ENCODE measurements at places on chromosomes 4 and X.

GRCh38 chr4:121278811-121279368, 101.9 kb downstream of the QRFPR start:
- DNase-seq, result no peak

DNA sequence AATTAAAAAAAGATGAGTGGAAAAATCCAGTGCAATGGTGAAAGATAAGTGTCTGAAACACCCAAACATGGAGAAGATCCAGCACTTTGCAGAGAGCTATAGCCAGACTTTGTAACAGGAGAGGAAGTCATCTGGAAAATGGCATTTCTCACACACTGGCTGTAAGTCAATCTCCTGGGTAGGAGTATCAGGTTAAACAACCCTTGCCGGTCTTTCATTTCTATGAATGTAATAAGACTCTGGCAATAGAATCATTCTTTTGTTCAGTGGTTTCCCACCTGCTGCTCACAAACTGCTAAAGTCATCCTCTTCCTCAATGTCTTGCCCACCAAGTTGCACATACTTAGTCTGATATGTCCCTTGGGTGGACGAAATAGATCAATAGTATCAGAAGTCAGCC, 94.0 kb upstream of the ATP8A1 start:
- DNase-seq, result no peak

DNA sequence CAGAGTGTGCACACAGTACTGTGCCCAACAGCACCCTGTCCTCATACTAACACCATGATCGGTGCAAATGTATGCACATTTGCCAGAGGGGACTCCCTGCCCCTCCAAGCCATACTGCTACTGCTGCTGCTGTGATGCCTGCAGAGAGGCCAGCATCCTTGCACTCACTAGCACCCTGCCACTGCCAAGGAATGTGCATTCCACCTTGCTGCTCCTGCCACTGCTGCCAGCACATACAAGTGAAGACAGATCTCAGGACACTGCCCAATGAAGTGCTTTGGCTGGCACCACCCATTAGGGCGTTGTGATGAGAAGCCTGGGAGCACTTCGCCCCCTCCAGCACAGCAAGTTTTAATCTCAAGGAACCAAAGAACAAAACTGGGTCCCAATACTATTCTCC, 146.3 kb upstream of the DMD start:
- DNase-seq, result no peak

- no peak for DNase-seq
Observed at GRCh38 chr4:40264497-40264896, 67.7 kb downstream of the RHOH start.

DNA sequence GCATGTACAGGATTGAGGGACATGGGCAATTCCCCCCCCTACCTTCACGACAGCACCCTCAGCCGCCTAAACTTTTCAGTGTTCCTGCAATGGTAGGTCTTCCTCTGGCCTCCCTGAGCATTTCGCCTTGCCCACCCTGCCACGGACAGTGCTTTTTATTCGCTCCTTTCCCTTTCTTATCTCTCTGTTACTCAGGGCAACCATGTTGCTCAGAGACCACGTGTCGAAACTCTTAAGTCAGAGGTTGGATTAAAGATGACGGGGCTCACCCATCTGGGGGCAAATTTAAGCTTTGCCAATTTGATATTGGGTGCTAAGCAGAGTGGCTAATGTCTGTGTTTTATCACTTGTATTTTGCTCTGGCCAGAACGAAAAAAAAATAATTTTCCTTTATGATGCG, 20.4 kb downstream of the TENM3 start:
- no peak for DNase-seq

DNA sequence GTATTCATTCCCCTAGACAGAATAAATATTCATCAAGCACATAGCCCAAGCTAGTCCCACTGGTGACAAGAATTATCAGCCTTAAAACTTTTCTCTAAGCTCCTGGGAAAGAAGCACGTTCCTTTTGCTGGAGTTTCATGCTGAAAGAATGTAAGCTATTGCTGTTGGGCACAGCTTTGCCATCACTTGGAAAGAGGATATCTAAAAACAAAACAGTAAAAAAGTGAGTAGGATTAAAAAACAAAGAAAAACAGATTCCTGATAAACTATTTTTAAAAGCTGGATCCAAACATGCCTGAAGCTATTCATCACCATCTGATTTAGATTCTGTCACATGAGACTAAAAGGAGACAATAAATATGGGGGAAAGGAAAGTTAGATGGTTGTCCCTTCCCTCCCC, 176.8 kb downstream of the SCFD2 start:
- DNase-seq, result no peak

DNA sequence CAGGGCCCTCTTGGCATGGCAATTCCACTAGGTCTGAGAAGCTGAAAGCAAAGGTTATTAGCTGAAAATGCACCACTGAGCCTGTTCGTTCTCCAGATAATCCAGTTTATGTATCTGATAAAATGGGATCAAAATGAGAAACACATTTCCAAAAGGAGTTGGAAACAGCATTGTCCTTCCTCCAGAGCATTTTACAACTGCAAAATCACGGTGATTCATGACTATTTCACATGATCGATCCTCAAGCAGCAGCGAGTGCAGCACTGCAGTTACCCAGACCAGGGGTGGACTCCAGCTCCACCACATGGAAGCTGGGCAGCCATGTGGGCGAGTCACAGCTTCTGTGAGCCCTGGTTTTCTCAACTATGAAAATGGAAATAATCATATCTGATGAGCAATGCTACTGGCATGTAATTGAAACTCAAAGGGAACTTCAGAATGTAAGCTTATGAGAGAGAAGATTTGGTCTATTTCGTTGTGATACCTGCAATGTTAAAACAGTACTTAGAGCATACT, 78.7 kb upstream of the MSX1 start:
- DNase-seq, result no peak

GRCh38 chrX:74286950-74287740, 16.8 kb upstream of the ZCCHC13 start:
- DNase-seq, result no peak

DNA sequence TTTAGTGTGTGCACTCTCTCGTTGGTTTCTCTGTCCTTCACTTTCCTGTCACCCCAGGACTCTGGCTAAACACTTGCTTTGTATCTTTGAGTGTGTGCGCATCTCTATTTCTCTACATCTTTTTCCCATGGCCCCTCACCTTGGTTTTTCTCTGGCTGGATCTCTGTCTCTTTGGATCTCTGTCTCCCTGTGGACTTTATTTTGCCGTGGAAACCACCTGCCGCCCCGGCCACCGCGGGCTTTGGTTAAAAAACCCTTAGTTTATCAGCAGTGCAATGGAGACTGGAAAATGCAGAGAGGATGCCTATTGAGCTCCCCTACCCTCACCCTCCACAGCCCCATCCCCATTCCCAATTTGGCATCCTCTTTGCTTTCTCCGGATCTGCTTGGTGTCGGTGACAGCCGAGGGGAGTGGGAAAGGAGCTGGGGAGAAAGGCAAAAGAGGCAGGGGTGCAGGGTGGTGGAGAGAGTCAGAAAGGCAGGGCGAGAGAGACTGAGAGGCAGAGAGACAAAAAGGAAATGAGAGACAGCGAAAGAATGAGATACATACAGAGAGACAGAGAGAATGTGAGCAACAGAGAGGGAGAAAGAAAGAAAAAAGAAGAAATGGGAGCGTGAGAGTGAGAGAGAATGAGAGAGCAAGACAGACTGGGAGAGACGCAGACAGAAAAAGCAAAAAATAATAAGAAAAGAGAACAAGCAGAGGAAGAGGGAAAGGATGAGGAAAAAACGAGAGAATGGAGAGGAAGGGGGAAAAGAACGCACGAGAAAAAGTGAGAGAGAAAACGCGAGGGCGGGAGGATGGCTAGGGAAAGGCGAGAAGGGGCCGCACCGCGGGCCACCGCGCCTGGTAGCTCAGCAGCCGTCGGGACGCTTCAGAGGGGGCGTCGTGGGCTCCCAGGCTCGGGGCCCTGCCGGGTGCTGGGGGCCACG, 688 bp downstream of the GPR101 start:
- no peak for DNase-seq

- DNase-seq, result no peak
Observed at GRCh38 chr4:83011689-83012199, 1.1 kb upstream of the LIN54 start.

GRCh38 chr4:75637176-75637575, 6.8 kb upstream of the CDKL2 start:
- DNase-seq, result no peak

DNA sequence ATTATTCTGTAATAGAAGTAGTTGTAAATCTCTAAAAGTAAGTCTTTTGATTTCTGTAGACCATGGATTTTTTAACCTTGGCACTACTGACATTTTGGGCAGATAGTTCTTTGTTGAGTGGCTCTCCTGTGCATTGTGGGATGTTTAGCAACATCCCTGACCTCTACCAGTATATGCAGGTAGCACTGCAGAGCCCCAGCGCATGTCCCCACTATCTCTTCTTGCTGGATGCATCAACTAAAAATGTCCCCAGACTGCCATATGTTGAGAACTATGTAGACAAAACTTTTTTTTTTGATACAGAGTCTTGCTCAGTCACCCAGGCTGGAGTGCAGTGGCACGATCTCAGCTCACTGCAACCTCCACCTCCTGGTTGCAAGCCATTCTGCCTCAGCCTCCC, 4.8 kb downstream of the UBE2K start:
- DNase-seq, result no peak

DNA sequence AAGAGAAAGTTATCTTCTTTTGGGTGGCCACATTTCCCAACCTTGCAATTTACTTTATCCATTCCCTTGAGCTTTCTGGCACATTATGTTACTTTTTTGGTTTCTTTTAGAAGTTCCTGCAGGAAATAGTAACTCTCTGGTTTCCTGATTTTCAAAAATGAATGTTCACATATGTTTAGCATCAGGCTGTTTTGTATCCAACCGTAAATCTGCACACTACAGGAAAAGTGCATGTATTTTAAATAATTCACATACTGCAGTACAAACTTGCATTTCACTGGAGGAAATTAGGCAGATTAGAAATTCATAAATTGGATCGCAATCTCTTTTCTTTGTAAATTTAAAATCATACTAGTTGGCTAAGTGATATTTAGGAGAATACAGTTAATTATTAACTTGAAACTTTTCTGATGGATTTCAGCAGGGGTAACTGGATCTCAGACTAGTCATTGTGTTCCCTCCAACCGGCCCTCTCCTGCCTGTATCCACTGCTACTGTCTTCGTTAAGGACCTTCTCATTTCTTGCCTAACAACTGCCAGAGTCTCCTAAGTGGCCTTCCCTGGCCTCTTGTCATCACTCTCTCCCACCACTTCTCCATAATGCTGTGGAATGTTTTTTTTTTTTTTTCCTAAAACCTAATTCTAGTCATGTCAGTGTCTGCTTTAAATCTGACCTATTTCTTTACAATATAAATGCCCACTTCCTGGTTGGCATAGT, 137.2 kb downstream of the UNC5C start:
- no peak for DNase-seq

- no peak for DNase-seq
Observed at GRCh38 chr4:173714456-173714855, 184.4 kb upstream of the HAND2 start.

GRCh38 chr4:71540749-71541269, 202.0 kb downstream of the SLC4A4 start:
- no peak for DNase-seq

- DNase-seq, result no peak
Observed at GRCh38 chr4:185778307-185778706, 33.7 kb downstream of the SORBS2 start.

DNA sequence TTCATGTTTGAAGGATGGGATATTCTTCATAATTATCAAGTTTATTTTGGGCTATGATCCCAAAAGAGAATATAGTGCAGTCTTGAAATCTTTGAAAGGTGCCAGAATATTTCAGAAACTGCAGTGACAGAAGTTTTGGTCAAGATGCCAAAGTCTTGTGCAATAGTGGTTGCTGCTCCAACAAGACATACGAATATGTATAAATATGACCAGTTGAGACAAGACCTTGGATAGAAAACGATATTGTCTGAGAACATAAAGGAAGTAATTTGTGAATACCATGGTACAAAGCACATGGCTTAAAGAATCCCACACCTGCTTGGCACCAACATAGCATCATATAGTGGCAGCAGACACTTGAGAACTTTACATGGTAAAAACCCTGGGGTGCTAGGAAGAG, 48.6 kb upstream of the AMELX start:
- DNase-seq, result no peak

- no peak for DNase-seq
Observed at GRCh38 chr4:163111588-163111987, 55.1 kb downstream of the NAF1 start.

DNA sequence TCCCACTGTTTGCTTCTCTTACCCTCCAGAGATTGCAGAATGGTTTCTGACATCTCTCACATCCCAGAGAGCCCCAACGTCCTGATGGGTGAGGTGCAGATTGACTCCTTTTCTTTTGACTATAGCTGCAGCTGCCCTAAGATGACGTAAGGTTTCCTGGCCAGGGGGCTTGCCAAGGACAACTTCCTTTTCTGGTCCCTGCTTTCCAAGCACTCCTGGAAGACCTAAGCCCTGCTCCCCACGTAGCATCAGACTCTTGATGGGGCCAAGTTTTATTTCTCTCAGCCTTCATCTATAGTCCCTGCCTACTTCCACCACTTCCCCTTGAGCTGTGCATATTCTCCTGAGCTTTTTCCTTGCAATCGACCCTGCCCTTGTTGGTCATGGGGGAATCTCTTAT, 497.7 kb downstream of the IDS start:
- no peak for DNase-seq

DNA sequence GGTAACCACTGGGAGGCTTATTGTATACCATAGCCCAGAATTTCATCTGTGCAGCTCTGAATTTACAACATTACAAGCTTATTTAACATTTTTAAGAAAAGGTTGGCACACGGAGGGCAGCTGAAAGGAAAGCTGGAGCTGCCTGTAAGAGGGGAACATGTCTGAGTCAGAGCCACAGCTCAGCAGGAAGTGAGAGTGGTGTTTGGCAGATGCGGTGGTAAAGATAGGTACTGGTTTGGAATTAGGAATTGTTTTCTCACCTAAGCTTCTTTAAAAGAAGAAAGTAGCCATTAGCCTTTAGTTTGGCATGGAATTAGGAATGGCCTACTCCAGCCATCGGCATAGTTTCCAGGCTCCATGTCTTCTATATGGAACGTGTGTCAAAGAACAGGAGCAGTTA, 172.5 kb upstream of the ANXA3 start:
- DNase-seq, result no peak

DNA sequence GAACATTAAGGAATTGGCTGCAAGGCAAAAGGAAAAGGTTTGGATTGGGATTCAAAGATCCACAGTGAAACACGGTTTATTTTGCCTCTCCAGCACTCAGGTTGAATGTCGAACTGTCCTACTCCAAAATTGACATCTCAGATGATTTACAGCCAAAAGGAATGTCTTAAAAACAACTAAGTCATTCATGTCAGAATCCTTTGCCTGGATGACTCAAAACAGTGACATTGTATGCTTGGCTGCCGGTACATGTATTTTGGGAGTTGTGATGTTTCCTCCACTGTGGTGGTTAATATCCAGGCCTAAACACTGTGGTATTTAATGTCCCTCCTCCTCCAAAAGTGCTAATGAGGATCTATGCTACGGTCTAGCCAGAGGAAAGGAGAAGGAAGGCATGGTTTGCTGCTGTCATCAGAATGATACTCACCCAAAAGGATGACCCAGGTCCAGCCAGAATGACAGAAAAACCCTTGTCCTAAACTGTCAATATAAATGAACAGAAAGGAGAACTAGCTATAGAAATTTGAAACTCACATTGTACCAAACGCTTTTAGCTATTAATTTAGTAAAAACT, 20.9 kb downstream of the PGM2 start:
- DNase-seq, result no peak
